Mesenteric fat pad (tissue), 1 donor: ENCODE measurements at places on chromosomes 16 and 17.

DNA sequence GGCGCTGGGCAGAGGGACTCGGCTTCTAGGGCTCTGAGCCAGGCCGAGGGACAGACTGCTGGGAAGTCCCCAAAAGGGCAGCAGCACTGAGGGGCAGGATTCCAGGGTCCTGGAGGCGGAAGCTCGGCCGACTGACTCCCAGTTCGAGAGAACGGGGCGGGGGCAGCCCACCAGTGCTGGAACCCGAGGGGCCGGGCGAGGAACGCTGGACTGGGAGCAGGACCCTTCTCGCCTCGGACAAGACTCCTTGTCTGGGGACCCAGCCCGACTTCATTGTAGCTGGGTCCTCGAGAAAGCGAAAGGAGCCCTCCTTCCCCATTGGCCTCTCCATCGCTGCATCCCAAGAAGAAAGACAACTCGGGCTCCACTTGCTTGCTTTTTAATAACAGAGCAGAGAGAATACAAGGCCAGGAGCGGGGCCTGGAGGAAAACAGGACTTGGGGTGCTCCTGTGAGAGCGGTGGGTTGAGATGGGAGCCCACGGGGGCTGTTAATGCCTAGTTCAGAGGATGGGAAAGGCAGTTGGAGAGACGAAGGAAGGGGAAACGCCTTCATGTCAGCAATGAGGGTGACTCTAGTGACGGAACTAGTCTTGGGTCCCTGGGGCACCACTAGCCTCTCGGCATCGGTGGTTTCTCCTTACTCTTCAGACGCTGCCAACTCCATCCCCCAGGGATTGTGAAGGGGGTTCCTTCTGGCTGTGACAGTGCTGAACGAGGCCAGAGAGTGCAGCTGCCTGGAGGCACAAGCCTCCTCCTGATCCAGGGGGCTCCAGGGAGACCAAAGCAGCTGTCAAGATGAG lies 492 bp upstream of the CAMTA2 start:
- DNase-seq: peak; percentile 92

GRCh38 chr17:66830451-66830850 lies 4.5 kb upstream of the CACNG5 start:
- peak; percentile 39 for DNase-seq

GRCh38 chr17:51995797-51996403 lies 162.6 kb downstream of the CA10 start:
- DNase-seq: no peak

GRCh38 chr17:48818361-48818841 lies 1.4 kb upstream of the TTLL6 start:
- DNase-seq: no peak

GRCh38 chr16:80664226-80664625 lies 123.4 kb downstream of the DYNLRB2 start:
- DNase-seq: no peak
